ENCODE measurements at places on chromosomes 3 and 15.

DNA sequence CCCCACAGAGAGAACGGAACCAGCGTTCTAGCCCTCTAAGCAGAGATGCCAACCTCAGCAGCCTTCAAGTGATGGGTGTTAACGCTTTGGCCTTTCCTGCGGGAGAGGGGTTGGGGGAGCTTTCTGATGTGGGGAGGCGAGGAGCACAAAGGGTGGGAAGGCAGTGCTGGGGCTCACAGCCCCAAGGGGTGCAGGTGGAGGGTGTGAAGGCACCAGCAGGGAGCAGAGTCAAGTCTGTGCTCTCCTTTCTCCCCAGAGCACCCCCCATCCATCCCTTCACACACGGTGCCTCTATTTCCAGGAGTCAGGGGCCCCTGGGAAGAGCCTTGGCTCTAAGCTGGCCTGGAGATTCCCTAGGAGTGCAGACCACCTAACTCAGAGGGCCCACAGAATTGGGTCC lies 4.1 kb downstream of the C15orf62 start:
- DNase-seq, result no peak

DNA sequence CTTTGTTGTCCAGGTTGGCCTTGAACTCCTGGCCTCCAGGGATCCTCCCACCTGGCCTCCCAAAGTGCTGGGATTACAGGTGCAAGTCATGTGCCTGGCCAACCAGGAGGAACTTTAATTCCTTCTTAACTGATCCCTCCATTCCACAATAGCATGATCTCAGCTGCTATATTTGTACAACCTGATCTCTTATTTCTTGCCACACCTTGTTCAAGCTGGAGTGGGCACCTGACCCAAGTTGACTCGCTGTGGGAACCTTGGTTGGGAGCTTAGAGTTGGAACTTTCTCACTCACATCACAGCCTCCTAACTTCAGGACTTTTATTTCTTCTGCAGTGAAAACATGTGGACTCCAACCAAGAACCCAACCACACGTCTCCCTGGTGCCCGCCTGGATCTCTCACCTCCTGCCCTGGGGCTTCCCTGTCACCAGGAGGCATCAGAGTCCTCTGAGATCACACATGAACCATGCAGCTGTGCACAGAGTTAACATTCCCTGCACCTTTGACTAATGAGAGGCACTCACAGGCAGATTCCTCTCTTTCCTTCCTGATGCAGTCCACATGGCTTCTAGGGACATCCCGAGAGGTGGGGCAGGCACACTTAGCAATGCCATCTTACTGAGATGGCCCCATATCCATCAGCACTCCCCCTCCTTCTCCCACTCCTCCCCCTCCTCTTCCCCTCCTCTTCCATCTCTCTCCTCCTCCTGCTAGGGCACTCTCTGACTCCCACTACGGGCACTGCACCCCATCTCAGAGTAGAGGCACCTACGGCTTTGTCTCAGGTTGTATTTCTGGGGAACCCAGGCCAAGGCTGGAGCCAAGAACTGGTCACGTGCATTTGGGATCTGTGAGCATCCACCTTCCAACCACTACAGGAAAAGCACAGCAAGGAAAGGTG lies 9.7 kb upstream of the CYFIP1 start:
- DNase-seq, result no peak

GRCh38 chr15:88800026-88800425 lies 3.2 kb upstream of the ACAN start:
- no peak for DNase-seq

DNA sequence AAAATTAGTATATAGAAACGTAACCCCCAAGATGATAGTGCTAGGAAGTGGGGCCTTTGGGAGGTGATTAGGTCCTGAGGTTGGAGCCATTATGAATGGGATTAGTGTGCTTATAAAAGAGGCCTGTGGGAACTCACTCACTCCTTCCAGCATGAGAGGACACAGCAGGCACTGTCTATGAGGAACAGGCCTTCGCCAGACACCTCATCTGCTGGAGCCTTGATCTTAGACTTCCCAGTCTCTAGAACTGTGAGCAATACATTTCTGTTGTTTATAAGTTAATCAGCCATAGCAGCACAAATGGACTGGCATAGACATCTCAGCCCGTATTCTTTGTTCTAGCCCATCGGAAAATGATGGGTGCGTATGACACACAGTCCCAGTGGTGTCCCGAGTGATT lies 152.3 kb downstream of the GABRG3 start:
- no peak for DNase-seq

DNA sequence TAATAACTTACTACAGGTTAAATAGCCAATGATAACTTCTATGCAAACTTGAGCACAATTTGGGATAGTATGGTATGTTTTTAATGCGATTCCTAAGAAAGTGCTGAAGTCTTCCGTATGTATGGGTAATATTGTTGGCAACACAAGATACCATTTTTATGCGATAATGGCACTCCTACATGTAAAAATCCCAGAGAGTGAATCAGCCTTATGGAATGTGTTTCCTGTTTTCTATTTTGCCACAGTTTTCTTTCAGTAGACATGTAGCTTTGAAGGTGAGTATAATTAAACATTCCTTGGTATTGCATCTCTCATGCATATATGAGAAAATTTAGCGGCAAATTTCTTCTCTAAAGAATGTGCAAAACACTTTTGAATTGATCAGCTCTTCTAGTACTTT lies 396.8 kb upstream of the AZI2 start:
- no peak for DNase-seq

DNA sequence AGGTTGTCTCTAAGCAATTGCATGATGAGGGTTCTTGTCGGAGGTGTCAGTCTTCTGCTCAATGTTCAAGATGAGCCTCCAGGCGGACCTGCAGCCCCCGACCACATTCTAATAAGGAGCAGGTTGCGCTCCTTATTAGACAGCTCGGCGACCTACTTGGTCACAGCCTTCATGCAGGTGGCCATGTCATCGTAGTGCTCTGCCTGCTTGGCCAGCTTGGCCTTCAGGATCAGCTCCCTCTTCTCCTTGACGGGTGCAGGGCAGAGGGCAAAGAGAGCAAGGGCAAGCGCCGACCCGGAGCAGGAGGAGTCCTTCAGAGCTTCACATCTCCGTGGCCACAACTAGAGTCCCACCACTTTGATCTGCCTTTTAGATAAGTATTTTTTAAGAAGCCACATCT lies 113.5 kb downstream of the RASA2 start:
- no peak for DNase-seq

DNA sequence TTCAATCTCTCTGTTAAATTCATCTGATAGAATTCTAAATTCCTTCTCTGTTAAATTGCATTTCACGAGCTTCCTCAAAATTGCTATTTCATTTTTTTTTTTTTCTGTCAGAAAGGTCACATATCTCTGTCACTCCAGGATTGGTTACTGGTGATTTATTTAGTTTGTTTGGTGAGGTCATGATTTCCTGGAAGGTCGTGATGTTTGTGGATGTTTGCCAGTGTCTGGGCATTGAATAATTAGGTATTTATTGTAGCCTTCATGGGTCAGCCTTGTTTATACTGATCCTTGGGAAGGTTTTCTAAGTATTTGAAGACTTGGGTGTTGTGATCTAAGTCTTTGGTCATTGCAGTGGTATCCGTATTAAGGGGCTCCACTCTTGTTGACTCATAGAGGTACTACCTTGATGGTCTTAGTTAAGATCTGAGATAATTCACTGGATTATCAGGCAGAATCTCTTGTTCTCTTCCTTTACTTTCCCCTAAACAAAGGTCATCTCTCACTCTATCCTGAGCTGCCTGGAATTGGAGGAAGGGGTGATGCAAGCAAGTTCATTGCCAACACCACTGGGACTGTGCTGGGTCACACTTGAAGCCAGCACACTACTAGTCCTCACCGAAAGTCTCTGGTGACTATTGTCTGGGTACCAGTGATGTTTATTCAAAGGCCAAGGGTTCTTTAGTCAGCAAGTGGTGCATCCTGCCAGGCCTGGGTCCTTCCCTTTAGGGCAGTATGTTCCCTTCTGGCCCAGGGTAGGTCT lies 231.1 kb downstream of the GBE1 start:
- DNase-seq, result no peak

DNA sequence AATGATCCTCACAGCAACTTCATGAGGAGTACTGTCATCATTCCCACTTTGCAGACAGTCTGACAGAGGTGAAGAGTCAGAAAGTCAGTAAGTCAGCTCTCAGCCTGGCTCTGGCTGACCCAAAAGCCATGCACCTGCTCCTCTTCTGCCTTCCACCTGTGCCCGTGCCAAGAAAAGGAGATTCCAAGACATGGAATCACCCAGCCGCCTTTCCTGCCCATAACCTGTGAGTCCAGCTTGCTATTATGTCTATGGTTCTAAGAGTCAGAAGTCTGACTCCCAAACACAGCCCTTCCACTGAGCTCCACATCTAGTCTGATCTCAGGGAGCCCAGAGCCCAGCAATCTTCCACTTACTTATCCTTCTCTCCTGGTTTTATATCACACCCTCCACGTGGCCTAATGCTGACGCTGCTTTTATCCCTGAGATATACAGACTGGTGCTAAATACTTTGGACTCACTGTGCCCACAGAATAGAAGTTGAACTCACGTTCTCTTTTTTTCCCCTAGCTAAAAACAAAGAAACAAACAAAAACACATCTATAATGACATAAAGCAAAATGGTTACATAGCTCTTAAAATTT lies 66.0 kb downstream of the PLD1 start:
- no peak for DNase-seq

GRCh38 chr3:53190659-53191058 lies 29.6 kb downstream of the PRKCD start:
- no peak for DNase-seq

DNA sequence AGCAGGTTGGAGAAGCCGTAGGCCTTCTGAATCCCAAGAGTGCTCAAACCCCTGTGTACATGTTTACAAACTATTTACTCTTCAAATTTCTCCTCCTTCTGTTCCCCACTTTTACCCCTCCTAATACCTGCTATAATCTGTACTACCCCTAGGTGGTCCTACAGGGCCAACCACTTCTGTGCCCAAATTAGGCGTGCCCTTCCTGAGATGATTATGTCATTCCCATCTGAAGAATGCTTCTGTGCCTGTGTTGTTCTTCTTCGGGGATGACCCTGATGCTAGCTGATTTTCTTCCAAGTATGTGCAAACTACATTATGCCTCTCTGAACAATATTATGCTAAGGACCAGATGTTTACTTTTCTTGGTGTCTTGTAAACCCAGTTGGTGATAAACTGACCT lies 20.5 kb downstream of the RBP2 start:
- no peak for DNase-seq

GRCh38 chr3:44108481-44108880 lies 133.2 kb upstream of the TOPAZ1 start:
- DNase-seq, result no peak

DNA sequence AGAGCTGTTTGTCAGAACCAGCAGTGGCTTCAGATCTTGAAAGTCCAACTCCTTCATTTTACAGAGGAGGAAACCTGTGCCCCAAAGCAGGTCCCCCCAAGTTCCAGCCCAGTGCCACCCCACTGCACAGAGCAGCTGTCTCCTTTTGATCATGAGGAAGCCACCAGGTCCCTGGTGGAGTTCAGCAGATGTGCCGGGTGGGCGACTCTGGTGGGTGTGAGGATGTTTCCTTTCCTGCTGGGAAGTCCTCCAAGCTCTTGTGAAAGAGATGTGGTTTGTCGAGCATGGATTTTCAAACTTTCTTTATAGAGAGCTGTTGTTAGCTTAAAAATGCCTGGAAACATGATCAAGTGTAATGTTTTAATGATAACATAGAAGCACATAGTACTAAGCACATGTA lies 52.0 kb downstream of the SMAD3 start:
- DNase-seq, result no peak

DNA sequence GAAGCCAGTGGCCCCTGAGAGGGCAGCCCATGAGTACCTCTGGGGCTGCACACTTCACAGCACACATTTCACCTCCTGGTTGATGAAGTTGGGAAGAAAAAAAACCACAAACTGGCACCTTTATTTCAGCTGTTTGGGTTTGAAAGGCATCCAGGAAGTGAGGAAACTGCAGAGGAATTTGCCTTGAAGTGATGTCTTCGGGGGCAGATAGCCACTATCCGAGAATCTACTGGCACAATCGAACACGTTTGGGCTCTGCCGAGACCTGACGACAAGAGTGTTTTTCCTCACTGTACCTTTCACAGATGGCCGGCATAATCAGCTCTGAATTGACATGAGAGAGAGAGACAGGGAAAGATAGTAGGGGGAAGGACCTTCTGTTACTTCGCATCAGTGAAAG lies 59.7 kb downstream of the LRIG1 start:
- DNase-seq, result no peak

DNA sequence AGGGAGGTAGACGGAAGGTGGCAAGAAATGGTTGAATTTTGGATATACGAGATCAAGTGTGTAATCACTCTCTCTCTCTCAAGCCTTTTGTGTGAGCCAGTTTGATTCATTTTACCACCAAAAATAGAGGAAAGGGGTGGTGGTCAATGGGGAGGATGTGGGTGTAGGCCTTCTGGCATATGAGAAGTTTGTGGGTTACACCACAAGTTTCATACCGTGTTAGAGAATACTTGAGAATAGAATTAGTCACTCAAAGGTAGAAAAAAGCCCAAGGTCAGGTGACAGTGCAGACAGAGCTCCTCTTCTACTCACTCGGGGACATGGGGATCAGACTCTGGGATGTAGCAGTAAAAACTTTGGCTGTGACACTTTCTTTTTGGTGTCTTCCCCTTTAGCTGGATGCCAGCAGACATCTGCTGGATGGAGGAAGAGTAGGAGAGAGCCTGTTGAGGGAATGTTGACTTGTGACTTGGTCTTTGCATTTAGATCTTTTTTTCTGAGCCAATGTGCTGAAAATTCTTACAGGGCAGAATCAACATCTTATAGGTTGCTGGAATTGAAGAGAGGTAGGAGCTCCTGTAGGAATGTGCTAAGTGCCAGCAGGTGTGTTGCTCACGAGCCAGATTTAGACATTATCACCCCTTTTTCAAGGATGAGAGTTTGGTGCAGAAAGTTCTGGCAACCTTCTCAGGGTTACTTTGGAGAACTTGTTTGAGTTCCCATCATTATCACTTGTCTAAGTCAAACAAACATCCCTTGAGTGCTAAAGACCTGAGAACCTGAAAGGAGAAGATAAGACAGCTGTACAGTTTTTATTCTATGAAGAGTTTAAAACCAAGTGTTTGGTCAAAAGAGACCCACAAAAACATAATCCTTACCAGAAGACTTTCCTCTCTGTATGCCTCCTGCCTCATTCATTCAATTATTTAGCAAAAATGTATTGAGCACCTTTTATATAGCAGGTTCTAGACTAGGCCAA lies 43.9 kb upstream of the RYK start:
- DNase-seq, result no peak

Measured in NCI-H510A (cell line).